Breast epithelium (tissue), 4 donors: ENCODE measurements at places on chromosomes 1 and 21.

- DNase-seq: no peak
- no peaks in the 10 kb centered on the region for H3K27me3 ChIP-seq
- peaks cover 8% of the 10 kb centered on the region for H3K36me3 ChIP-seq
- no peak overlapping the region for H3K4me3 ChIP-seq
- H3K27ac ChIP-seq: peak overlapping the region; percentile 80
- H3K4me1 ChIP-seq: peaks cover 8% of the 10 kb centered on the region
Measured at GRCh38 chr1:151311589-151312331, 15.5 kb downstream of the PI4KB start.

DNA sequence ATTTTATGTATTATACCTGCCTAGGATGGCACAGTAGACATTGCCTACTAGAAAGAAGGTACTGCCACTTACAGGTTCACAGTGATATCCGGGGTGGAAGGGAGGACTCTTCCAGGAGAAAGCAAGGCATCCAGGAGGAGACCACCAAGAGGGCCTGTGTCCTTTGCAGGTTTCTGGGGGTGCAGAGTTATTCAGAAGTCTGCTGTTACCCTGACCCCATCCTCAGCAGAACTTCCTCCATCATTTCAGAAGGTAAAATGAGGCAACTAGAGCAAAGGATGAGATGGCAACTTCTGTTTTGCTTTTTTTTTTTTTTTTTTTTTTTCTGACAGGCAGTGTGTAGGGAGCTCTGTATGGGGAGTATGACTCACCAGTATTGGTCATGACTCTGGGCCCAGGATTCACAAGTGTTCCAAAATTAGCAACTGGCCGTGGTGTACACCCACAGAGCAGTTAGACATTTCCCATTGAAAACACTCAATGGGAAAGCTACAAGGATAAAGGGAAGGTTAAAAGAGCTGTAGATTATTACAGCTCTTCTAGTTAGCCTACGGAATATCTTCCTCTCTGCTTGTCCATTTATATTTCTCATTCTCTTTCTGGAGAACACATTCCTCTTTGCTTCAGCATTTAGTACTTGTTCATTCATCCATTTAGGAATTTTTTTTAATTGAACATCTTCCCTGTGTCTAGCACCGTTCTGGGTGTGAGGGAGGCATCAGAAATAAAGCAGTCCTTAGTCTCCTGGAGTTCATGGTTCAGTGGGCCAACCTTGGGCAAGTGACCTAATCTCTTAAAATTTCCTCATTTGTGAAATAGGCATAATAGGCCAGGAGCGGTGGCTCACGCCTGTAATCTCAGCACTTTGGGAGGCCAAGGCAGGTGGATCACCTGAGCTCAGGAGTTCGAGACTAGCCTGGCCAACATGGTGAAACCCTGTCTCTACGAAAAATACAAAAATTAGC lies 50.5 kb upstream of the PPP2R5A start:
- DNase-seq: no peak
- H3K36me3 ChIP-seq: no peaks in the 10 kb centered on the region
- H3K4me1 ChIP-seq: no peaks in the 10 kb centered on the region

DNA sequence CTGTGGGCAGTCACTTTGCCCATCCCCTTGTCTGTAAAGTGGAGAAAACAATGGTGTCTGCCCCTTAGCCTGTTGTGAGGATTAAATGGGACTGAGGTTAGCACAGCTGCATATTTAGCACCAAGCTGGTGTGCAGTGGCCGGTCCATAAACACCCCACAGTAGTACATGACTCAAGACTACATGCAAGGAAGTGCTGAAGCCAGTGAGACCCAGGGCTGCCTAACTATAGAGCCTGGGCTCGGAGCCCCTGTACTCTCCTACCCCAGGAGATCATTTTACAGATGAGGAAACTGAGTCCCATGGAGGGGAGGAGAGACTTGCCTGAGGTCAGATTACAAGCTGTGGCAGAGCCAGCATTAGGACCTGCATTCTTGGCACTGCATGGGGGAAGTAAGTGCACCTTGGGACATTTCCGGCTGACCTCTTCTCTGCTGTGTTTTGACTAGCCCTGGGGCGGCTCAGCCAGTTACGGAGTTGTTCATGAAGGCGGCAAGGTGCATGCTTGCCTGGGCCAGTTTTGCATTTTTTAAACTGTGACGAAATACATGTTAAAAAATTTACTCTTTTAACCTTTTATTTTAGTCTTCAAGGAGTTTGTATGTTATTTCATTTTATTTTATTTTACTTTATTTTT lies 3.2 kb downstream of the SERINC2 start:
- H3K4me3 ChIP-seq: no peak overlapping the region
- peak overlapping the region; percentile 64 for H3K27ac ChIP-seq
- H3K36me3 ChIP-seq: no peaks in the 10 kb centered on the region
- H3K27me3 ChIP-seq: no peaks in the 10 kb centered on the region

DNA sequence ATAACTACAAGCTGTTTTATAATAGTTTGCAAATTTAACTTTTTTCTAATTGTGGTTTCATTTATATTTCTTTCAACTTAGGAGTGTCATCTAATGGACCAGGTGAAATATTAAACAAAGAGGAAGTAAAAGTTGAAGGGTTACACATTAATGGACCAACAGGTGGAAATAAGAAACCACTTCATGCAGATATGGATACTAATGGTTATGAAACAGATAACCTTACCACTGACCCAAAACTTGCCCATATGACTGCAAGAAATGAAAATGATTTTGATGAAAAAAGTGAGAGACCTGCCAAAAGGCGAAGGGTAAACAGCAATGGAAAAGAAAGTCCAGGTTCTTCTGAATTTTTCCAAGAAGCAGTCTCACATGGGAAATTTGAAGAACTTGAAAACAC lies 59.7 kb downstream of the MIER1 start:
- no peak overlapping the region for H3K27ac ChIP-seq
- H3K4me1 ChIP-seq: no peaks in the 10 kb centered on the region
- no peak overlapping the region for H3K4me3 ChIP-seq
- H3K27me3 ChIP-seq: no peaks in the 10 kb centered on the region
- H3K36me3 ChIP-seq: peaks cover 5% of the 10 kb centered on the region
- DNase-seq: no peak

DNA sequence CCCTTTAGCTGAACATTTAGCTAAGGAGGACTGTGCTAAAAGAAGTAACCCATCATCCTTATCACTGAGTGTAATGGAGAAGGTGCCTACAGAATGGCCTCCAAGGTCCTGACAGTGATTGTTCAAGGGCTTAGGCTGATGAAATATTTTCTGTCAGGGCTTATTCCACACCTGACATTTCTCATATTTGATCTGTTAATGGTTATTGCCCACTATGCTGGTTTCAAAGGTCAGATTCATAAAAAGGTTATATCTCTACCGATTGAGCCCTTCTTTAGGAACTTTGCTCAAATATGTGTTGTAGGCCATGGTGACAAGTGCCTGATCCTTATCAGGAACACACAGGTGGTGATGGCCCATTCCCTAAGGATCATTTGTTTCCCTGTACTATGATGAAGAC lies 766.4 kb upstream of the ADGRL2 start:
- no peaks in the 10 kb centered on the region for H3K27me3 ChIP-seq
- no peak overlapping the region for H3K4me3 ChIP-seq
- no peaks in the 10 kb centered on the region for H3K4me1 ChIP-seq
- no peak overlapping the region for H3K27ac ChIP-seq
- no peaks in the 10 kb centered on the region for H3K36me3 ChIP-seq

GRCh38 chr1:36772647-36773495 lies 261.4 kb downstream of the GRIK3 start:
- H3K4me3 ChIP-seq: no peak overlapping the region
- peaks cover 35% of the 10 kb centered on the region for H3K27me3 ChIP-seq
- DNase-seq: no peak

GRCh38 chr1:18957532-18958300 lies 1.2 kb upstream of the IFFO2 start:
- H3K36me3 ChIP-seq: no peaks in the 10 kb centered on the region
- DNase-seq: no peak
- H3K27ac ChIP-seq: peak overlapping the region; percentile 92

DNA sequence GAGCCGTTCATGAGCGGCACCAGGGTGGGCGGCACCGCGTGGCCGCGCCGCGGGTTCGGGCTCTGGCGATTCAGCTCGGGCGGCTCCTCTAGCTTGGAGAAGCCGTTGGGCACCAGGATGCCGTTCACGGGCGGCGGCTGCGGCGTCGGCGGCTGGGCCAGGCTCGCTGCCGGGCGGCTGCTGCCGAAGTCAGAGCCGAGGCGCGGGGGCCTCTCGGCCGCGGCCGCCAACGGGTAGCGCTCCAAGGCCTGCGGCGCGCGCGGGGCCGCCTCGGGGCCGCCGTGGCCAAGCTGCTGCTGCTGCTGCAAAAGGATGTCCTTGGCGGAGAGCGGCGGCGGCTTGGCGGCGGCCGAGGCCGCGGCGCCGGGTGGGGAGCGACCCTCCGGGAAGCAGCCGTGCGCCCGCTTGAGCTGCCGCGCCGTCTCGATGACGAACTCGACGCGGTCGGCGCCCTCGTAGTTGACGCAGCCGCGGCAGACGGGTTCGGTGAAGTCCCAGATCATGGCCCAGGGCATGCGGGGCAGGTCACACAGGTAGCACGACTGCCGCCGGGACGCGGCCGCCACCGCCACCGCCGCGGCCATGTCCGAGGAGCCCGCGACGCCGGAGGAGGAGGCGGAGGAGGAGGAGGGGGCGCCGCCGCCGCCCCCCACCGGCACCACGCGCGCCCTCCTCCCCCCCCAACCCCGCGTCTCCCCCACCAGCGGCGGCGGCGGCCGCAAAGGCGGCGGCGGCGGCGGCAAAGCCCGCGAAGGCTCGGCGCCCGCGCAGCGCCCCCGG lies 877 bp downstream of the IRF2BP2 start:
- H3K27ac ChIP-seq: peak overlapping the region; percentile 99
- no peaks in the 10 kb centered on the region for H3K27me3 ChIP-seq
- H3K4me1 ChIP-seq: peaks cover 5% of the 10 kb centered on the region
- DNase-seq: peak; percentile 67

DNA sequence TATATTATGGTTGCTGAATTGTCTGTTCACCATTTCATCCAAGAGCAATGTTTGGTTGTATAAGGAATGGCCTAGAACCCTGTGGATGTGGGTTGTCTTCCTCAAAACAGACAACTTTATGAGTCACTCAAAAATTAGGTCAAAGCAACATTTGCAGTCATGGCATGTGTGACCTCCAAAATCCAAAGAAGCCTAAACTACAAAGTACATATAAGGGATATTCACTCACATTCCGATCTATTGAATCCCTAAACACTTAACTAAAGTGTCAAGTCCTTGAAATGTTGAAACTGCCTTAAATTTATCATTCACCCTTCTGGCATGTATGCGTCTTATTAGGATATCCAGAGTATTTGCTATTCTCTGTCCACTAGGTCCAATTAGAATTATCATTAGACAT lies 491.5 kb downstream of the NUF2 start:
- DNase-seq: no peak
- H3K36me3 ChIP-seq: no peaks in the 10 kb centered on the region
- H3K27me3 ChIP-seq: no peaks in the 10 kb centered on the region
- H3K4me3 ChIP-seq: no peak overlapping the region
- no peak overlapping the region for H3K27ac ChIP-seq

DNA sequence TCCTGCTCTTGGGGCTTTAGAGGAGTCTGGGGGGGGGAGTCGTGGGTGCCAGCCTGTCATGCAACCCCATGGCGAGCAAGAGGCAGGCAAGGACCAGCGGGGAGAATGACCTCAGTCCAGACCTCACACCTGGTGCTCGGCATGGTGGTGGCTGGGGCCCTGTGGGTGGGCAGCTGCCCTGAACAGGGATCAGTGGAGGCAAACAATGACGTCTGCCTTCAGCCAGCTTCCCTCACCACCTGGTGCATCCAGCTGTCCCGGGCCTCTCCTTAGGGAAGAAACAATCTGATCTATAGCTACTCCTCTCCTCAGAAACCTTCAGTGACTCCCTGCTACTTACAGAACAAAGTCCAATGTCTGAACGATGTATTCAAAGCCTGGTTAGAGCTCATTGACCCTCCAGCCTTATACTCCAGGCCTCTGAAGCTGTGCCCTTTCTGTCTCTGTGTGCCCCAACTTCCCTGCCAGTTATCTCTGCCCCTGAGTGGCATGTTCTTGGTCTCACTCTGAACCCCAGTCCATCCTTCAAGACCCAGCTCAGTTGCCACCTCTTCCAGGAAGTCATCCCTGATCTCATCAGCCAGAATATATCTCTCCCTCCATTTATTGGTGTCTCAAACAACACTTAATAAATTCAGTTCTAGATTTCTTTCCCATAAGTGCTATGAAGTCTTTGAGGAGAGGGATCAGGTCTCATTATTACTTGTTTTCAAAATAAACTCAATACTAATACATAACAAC lies 6.6 kb downstream of the PADI2 start:
- H3K36me3 ChIP-seq: no peaks in the 10 kb centered on the region
- H3K4me3 ChIP-seq: no peak overlapping the region
- peaks cover 1% of the 10 kb centered on the region for H3K27me3 ChIP-seq
- peak overlapping the region; percentile 52 for H3K27ac ChIP-seq
- H3K4me1 ChIP-seq: no peaks in the 10 kb centered on the region
- no peak for DNase-seq

DNA sequence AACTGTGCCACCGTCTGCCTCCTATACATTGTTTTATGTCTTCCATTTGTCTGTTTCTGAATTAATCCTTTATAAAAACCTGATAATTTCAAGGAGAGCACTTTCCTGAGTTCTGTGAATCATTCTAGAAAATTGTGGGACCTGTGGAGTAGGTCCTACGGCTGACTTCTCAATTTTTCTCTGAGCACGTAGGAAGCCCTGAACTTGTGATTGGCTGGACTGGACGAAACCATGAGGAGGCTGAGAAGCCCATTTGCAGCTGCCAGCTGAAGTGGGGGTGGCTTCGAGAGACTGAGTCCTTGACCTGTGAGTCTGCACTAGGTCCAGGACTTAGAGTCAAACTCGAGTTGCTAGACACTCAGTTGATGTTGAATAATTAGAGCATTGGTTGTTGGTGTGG lies 277.1 kb upstream of the NCAM2 start:
- H3K4me3 ChIP-seq: no peak overlapping the region
- no peaks in the 10 kb centered on the region for H3K36me3 ChIP-seq
- no peaks in the 10 kb centered on the region for H3K4me1 ChIP-seq
- H3K27ac ChIP-seq: no peak overlapping the region
- DNase-seq: no peak
- no peaks in the 10 kb centered on the region for H3K27me3 ChIP-seq

DNA sequence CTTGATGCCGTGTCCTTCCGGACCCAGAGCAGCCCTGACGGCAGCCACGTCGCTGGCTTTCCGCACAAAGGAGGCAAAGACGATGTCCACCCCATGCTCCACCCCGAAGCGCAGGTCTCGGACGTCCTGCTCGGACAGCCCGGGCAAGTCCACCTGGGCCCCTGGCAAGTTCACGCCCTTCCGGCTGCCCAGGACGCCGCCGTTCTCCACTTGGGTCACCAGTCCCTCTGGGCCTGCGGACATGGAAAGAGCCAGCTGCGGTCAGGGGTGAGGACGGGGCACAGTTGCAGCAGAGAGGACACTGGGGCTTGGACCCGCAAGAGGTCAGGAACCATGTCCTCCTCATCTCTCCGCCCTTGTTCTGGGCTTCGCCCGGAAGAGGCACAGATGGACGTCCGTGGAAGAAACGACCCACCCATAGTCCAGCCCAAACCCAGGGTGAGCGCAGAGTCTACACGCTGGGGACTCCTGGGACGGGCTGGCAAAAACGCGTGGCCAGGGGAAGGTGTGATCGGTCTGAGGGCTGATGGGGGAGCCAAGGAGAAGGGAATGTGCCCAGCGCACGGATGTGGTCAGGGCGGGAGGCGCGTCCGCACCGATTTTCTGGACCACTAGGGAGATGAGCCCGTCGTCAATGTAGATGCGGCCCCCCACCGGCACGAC lies 6.6 kb downstream of the PKLR start:
- no peaks in the 10 kb centered on the region for H3K4me1 ChIP-seq
- no peak overlapping the region for H3K27ac ChIP-seq
